ENCODE measurements at places on chromosomes 4 and X.

- no peak for DNase-seq
Measured at GRCh38 chr4:52350926-52351325, 299.8 kb downstream of the SPATA18 start.

DNA sequence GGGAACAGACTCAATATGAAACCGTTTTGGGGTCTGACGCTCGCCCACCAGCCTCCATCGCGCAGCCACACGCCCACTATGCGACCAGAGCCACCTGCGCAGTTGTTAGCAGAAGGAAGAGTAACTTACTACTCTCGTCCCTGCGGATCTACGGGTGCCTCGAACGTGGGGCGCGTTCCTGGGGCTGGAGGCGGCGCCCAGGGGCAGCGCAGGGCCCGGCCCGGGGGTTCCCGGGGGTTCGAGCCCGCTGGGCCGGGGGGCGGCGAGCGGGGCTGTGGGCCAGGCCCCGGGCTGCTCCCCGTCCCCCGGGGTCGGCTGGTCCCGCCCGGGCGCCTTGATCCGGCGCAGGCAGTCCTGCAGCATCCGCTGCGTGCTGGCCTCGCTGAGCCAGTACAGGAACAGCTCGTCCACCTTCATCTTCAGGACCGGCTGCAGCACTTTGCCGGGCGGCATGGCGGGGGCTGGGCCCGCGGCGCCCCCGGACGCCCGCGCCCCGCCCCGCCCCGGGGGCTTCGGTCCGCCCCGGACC is 404 bp downstream of the PPP2R3B start:
- no peak for DNase-seq

DNA sequence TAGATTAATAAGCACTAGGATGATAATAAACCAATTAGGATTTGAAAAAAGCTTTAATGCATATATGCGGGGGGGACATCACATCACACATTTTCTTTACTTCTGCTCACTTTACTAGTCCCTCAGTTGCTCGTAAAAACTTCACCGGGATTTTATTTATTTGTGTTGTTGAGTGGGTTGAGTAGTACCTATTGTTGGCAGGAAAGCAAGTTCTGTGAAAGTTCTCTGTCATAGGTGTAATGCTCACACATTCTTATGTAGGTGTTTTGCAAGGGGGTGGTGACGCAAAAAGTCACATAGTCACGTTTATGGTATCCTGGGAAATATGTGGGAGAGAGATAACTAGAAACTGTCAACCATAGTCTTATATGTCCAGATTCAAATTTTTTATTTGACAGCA is 65.3 kb downstream of the PDLIM5 start:
- no peak for DNase-seq

DNA sequence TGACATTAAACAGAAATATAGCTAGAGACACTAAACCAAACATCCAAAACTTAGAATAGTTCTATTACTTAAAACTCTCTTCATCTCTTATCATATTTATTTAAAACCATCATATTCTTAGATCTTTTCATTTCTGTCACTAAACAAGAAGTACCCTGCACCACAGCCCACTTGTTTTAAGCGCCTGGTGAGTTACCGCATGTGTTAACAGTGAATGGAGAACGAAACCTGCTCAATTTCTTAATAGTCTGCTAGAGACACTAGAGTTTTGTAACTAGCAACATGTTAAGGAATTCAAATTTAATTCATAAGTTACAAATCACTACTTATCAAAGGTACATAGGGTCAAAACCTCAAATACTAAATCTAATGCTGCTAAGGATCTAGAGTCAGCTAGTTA is 111.5 kb downstream of the FBXW7 start:
- no peak for DNase-seq

- no peak for DNase-seq
Measured at GRCh38 chr4:180418819-180419531, 1824.2 kb upstream of the TENM3 start.

- DNase-seq: no peak
Measured at GRCh38 chr4:85370400-85371032, 104.4 kb upstream of the ARHGAP24 start.

GRCh38 chrX:5780821-5781220 is 447.8 kb downstream of the NLGN4X start:
- no peak for DNase-seq

- DNase-seq: no peak
Measured at GRCh38 chr4:20844311-20844710, 144.1 kb downstream of the PACRGL start.

- no peak for DNase-seq
Measured at GRCh38 chrX:16207634-16208033, 40.4 kb downstream of the MAGEB17 start.

DNA sequence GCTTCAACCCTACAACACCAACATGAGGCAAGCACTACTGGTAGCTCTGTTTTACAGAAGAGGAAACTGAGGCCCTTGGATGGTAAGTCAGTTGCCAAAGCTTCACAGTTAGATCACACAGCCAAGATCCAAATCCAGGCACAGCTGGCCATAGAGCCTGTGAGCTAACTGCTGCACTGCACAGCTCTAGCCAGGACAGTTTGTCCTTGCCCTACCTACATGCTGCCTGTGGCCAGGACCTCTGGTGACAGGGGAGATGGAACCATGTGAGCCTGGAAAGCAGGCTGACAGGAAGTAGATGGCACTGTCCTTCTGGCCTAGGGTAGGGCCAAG is 257.8 kb downstream of the FBXW7 start:
- no peak for DNase-seq

- DNase-seq: no peak
Measured at GRCh38 chr4:17657090-17657489, 42.6 kb downstream of the MED28 start.

GRCh38 chr4:3862640-3863420 is 96.6 kb downstream of the ADRA2C start:
- DNase-seq: no peak

- DNase-seq: no peak
Measured at GRCh38 chrX:44003975-44004374, 30.8 kb upstream of the NDP start.

DNA sequence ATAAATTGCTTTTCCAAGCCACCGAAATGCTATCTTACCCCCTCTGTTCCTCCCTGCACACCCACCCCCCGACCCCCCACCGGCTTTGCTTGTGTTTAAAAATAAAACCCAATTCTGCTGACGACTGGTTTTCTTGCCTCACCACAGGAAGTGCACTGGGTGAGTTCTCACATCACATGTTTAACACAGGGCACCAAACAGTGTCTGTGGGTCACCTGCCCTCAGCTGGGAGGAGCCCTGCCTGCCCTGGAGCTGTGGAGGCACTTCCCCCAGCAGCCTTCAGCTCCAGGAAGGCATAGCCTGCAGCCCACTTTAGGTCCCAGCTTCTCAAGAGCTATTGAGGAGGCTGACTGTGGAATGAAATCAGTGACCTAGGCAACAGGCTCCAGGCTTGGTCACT is 8.8 kb downstream of the TMEM255A start:
- DNase-seq: no peak

GRCh38 chr4:144174401-144175067 is 34.0 kb upstream of the GYPA start:
- DNase-seq: no peak

DNA sequence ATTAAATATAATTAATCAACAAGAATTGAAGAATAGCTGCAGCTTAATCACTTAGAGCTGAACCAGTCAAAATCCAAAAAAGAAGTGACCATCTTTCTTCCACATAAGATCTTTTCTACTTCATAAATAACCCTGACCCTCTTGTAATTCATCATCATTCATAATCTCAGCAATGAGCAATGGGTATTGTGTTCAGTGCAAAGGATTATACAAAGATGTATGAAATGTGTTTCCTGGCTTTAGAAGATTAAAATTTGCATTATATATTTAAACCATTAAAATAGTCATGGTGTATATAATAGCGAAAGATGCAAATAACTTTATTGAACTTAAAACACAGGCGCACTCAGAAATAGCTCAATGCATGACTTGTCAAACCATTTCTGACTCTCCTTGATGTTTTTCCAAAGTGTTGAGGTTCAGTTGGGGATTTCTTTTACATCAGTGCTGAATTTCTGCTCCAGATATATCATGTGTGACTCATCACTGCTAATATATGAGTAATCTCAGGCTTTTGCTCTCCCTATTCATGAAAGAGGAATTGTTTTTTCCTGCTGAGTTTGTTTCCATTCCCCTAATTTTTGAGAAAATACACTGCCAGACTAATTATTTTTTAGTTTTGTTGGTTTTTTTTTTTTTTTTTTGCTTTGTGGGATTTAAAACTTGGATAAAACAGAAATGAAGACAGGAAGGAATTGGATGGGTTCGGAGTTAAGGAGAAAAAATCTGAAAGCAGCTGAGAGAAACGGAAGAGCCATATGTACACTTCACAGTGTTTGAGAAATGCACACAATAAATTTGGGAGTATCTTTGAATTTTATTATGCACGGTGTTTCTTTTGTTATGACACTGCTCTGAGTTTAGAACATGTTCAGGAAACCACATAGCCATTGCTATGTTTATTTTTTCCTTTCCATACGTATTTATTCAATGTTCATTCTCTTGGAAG is 290.1 kb upstream of the PCDH7 start:
- DNase-seq: no peak

GRCh38 chr4:73259571-73260090 is 1.0 kb upstream of the ANKRD17 start:
- peak; percentile 20 for DNase-seq

- DNase-seq: no peak
Measured at GRCh38 chr4:113433536-113434246, 327.8 kb downstream of the CAMK2D start.

DNA sequence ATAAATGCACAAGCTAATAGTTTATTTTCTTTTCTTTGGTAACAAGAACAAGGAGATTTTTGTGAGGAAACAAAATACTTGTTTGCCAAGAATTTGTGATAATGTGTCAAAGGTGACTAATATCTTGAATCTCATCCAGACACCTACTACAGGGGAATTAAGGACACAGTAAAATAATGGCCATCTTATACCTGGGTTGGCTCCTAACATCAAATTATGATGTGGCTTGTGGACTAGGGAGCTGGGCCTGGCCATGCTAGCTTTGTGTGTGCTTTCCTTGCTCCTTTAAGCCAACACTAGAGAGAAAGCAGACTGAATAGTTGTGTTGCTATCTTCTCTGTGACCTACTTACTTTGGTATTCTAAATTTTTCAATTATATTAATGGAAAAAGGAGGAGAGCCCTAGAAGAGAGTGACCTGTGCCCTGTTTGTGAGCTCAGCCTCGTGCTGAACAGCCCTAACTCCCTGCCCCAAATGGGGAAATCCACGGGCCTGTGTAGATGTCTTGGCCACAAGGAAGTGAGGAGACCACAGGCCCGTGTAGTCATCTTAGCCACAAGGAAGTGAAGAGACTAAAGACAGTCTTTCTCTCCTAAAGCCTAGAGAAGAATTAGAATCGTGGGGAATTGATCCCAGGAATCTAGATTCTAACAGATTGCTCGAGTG is 23.3 kb downstream of the ARHGAP24 start:
- DNase-seq: peak; percentile 5

- no peak for DNase-seq
Measured at GRCh38 chrX:95435198-95435597, 1249.4 kb upstream of the DIAPH2 start.

DNA sequence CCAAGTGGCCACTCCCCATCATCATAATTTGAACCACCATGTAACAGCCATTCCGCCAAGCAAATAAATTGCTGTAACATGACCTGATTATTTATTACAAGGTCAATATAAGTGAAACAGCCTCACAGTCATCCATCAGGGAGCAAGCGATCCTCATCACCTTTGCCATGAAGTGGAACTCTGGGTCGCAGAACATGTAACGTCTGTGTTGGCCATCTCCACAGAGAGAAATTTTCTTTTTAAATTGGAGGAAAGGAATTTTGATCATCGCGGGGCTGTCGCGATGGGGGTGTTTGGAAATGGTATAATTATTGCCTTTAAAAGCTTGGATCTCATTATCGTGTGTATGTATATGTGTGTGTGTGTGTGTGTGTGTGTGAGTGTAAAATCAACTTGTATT is 90.2 kb downstream of the SHOX start:
- no peak for DNase-seq

DNA sequence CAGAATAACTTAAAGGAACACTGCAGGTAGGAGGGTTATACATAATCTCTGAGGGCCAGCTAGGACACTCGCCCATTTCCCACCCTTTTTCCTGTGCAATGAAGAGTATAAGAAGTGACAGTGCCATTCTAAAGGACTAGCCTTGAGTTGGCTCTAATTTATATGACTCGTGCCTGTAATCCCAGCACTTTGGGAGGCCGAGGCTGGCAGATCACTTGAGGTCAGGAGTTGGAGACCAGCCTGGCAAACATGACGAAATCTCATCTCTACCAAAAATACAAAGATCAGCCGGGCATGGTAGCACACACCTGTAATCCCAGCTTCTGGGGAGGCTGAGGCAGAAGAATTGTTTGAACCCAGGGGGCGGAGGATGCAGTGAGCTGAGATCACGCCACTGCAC is 4.4 kb downstream of the TBC1D1 start:
- DNase-seq: no peak

- no peak for DNase-seq
Measured at GRCh38 chr4:123349421-123350190, 47.0 kb upstream of the SPRY1 start.

- DNase-seq: no peak
Measured at GRCh38 chrX:24201216-24201615, 51.7 kb downstream of the ZFX start.

DNA sequence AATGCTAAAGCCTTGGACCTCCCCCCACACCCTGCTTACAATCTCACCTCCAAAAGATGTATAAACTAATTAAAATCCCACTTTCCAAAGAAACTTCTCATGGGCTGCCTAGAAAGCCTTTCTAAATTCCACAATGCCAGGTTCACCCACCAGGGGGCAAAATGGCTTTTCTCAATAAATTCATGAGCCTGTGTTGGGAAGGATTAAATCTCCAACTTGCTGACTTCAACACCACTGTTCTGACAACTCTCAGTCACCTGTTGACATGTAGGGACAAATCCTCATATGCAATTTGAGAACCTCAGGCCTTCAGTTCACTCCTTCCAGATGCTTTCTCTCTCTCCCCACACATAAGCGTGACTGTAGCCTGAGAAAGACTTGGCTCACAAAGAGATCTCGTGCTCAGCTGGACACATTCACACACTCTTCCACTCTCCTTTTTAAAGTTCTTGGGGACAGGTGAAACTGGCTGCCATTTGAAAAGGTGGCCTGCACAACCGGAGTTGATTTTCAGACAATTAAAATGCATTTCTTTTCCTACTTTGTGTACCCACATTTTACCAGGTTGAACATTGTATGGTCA is 88.6 kb upstream of the PRPS2 start:
- DNase-seq: no peak

- DNase-seq: no peak
Measured at GRCh38 chrX:114462266-114462665, 121.6 kb upstream of the HTR2C start.

- DNase-seq: no peak
Measured at GRCh38 chr4:127379499-127379898, 253.3 kb upstream of the INTU start.

GRCh38 chrX:49956313-49956712 is 33.9 kb downstream of the CLCN5 start:
- no peak for DNase-seq

- DNase-seq: no peak
Measured at GRCh38 chr4:148812101-148812500, 369.9 kb upstream of the NR3C2 start.
